NCI-H2171 treated with DMSO at 0.1 percent for 48 hours (cell line): ENCODE measurements at places on chromosomes 16 and 17.

GRCh38 chr16:67372664-67373063, 20.6 kb downstream of the TPPP3 start:
- DNase-seq, result peak; percentile 42

GRCh38 chr17:42804918-42805367, 6.3 kb downstream of the CNTD1 start:
- DNase-seq, result no peak

DNA sequence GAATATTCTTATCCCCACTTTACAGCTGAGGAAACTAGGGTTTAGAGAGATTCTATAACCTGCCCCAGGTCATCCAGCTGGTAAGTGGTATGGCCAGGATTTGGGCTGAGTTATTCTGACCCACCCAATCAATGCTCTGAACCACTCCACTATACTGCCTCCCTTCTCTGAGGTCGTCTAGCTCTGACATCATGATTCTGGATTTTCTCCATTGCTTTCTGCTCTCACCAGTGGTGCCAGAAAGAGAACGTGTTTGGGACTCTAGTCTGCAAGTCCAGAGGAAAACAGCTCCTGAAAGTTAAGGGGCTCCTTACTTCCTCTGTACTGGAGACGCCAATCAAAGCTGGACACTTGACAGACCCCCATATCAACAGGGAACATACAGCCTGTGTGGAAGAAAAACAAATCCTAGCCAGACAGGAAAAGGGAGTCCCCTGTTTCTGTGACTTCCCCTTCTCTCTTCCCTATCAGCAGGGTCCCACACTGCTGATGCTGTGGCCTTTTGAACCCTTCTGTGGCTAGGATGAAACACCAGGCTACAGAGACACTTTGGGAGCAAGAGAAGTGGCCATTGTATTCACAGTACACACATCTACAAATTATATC, 6.0 kb upstream of the EZH1 start:
- DNase-seq, result no peak

DNA sequence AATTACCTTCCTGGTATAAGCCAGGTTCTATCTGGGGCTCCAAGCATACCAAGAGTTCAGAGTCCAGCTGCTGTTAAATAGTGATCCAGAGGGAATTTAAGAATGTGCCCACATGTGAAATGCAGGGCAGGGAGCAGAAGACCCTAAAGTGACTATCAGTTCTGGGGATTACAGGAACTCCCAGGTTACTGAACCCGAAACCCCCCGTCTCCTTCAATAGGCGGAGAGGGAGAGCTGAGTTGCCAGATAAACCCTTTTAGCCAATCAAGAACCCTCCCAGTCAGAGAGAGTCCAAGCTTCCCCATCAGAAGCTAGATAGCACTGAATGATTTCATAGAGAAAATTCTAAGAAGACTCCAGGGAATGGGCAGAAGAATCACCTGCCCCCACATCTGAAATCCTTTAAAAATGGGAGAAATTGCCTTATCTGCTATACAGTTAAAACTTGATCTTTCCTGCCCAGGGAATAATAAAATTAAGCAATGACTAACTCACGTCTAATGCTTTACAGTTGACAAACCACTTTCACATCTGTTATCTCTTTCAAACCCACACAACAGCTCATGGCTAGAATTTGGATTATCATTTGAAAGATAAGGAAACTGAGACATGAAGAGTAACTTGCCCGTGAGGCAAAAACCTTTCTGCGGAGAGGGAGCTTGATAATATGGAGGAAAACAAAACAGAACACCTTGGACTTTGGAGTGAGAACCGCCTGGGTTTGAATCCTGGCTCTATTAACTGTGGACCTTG, 10.2 kb downstream of the NOG start:
- DNase-seq, result no peak
